Aorta (tissue), 5 donors: ENCODE measurements at places on chromosomes 12 and 14. TPM values are rescaled to one million over a fixed set of nuclear protein-coding genes. Genes with fewer than 3 reads are reported as not detected.

AKAP3 gene
- total RNA-seq: 1.4 TPM

FKBP3 gene
- 36.2 TPM for total RNA-seq

DNA sequence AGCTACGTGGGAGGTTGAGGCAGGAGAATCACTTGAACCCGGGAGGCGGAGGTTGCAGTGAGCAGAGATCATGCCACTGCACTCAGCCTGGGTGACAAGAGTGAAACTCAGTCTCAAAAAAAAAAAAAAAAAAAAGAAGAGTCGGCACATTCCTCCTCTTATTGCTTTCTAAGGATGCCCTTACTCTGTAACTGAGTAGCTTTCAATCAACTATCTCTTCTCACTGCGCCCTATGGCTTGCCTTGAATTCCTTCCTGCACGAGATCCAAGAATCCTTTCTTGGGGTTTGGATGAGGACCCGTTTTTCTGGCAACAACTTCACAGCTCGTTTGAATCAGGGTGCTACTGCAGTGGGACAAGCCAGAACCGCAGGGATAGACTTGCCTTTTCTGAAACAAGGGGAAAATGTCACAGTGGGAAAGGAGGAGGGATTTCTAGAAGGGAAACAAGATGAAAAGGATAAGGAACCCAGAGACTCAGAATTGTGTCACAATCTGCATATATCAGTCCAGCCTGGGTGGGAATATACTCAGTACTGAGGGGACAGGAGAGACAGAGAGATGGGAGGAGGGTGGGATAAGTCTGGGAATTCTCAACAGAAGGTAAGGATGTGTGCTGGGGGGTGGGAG, 16.1 kb upstream of the RND1 start:
- no peak for DNase-seq
- no peaks in the 10 kb centered on the region for H3K27me3 ChIP-seq
- H3K36me3 ChIP-seq: no peaks in the 10 kb centered on the region
- no peak overlapping the region for H3K27ac ChIP-seq
- H3K4me3 ChIP-seq: no peak overlapping the region
- no peaks in the 10 kb centered on the region for H3K4me1 ChIP-seq

- H3K36me3 ChIP-seq: no peaks in the 10 kb centered on the region
- DNase-seq: no peak
Measured at GRCh38 chr14:36520601-36521525, 831 bp upstream of the NKX2-1 start.

DNA sequence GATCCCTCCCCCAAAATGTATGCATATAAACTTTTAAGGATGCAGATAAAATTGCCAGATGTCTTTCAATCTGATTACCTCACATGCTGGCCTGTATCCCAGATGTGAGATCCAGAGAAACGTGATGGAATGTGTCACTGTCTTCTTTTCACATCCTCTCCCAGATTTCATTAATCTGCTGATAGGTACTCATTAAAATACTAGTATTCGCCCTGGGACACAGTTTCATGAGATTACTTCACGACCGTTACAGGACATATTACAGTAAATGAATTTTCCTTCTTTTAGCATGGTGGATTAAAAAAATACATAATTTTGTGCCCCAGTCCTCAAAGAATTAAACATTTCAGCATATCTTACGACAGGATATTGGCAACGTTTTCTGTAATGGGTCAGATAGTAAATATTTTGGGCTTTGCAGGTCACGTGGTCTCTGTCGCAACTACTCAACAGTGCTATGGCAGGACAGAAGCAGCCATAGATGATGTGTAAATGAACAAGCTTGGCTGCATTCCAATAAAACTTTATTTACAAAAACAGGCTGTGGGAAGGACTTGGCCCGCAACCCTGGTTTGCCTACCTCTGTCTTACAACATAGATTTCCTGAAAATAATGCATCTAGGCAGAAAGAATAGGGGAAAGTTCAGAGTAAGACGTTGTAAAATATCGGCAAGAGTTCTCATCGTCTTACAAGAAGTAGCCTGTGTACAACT, 156.0 kb upstream of the DIO3 start:
- H3K27me3 ChIP-seq: no peaks in the 10 kb centered on the region
- no peak overlapping the region for H3K27ac ChIP-seq
- no peaks in the 10 kb centered on the region for H3K36me3 ChIP-seq
- H3K4me3 ChIP-seq: no peak overlapping the region
- DNase-seq: no peak

EID3 gene
- total RNA-seq: 8.5 TPM

DNA sequence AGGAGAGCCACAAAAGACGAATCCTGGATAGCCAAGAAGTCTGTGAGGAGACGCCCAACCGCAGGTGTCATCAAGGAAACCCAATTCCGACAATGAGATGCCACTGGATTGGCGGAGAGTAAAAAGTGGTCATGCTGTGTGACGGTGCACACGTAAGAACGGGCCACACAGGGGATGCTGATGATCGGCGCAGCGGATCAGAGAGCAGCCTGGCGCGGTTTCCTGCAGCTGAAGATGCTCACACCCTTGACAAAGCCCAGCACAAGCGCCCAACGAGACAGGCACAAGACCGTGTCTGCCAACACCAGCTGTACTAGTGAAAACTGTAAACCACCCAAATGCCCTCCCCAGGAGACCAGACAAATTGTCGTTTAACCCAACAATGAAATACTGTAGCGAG, 55.8 kb downstream of the CCDC85C start:
- H3K4me3 ChIP-seq: no peak overlapping the region
- no peaks in the 10 kb centered on the region for H3K27me3 ChIP-seq
- H3K4me1 ChIP-seq: no peaks in the 10 kb centered on the region
- no peaks in the 10 kb centered on the region for H3K36me3 ChIP-seq

SLC7A8 gene
- 31.4 TPM for total RNA-seq

GRCh38 chr12:108589840-108590229, 8.0 kb downstream of the TMEM119 start:
- H3K27me3 ChIP-seq: no peaks in the 10 kb centered on the region
- H3K27ac ChIP-seq: no peak overlapping the region
- H3K36me3 ChIP-seq: no peaks in the 10 kb centered on the region

GRCh38 chr14:84963518-84963917, 566.4 kb upstream of the FLRT2 start:
- H3K4me3 ChIP-seq: no peak overlapping the region
- no peaks in the 10 kb centered on the region for H3K4me1 ChIP-seq
- no peaks in the 10 kb centered on the region for H3K27me3 ChIP-seq
- H3K36me3 ChIP-seq: no peaks in the 10 kb centered on the region
- DNase-seq: no peak

GRCh38 chr14:37864128-37864527, 268.7 kb downstream of the TTC6 start:
- peaks cover 2% of the 10 kb centered on the region for H3K27me3 ChIP-seq
- no peaks in the 10 kb centered on the region for H3K4me1 ChIP-seq
- no peak for DNase-seq
- H3K27ac ChIP-seq: no peak overlapping the region

GRCh38 chr12:58957298-58957697, 37.0 kb upstream of the LRIG3 start:
- no peak overlapping the region for H3K4me3 ChIP-seq
- no peak overlapping the region for H3K27ac ChIP-seq
- no peaks in the 10 kb centered on the region for H3K4me1 ChIP-seq
- H3K27me3 ChIP-seq: no peaks in the 10 kb centered on the region

NAB2 gene
- total RNA-seq: 31.6 TPM

- H3K27ac ChIP-seq: no peak overlapping the region
- no peak overlapping the region for H3K4me3 ChIP-seq
- H3K36me3 ChIP-seq: no peaks in the 10 kb centered on the region
- H3K4me1 ChIP-seq: no peaks in the 10 kb centered on the region
- H3K27me3 ChIP-seq: no peaks in the 10 kb centered on the region
- no peak for DNase-seq
Measured at GRCh38 chr12:10179776-10180181, 947 bp downstream of the TMEM52B start.

- no peaks in the 10 kb centered on the region for H3K4me1 ChIP-seq
- H3K4me3 ChIP-seq: no peak overlapping the region
- H3K27ac ChIP-seq: no peak overlapping the region
- no peaks in the 10 kb centered on the region for H3K27me3 ChIP-seq
- no peaks in the 10 kb centered on the region for H3K36me3 ChIP-seq
Measured at GRCh38 chr12:29640589-29641345, 143.0 kb downstream of the TMTC1 start.

DNA sequence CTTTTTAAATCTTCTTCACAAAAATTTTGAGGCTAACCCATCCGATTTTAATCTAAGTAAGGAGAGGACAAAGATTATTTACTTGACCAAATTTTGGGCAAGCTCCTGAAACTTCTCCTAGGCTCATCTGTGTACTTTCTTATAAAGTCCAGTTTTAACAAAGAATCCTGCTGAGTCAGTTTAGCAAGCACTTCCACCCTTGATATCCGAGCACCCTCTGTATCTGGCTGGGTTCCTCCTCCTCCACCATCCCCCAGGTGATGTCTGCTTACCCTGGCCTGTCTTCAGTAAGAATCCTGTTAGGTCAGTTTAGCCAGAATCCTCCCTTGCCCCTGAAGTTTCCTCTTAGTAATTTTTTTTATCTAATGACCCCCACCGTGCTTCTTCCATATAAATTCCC, 140.5 kb downstream of the PHLDA1 start:
- no peaks in the 10 kb centered on the region for H3K36me3 ChIP-seq
- no peak overlapping the region for H3K27ac ChIP-seq
- H3K4me1 ChIP-seq: no peaks in the 10 kb centered on the region
- H3K4me3 ChIP-seq: no peak overlapping the region
- no peaks in the 10 kb centered on the region for H3K27me3 ChIP-seq

- H3K4me3 ChIP-seq: no peak overlapping the region
- no peaks in the 10 kb centered on the region for H3K4me1 ChIP-seq
- H3K36me3 ChIP-seq: no peaks in the 10 kb centered on the region
- no peak overlapping the region for H3K27ac ChIP-seq
Measured at GRCh38 chr14:97267509-97267908, 470.3 kb downstream of the VRK1 start.

LRRK2 gene
- total RNA-seq: 23.3 TPM

PLBD1 gene
- total RNA-seq: 24.8 TPM

GRCh38 chr12:105954951-105955931, 183.5 kb downstream of the NUAK1 start:
- H3K4me1 ChIP-seq: peaks cover 7% of the 10 kb centered on the region
- H3K27ac ChIP-seq: peak overlapping the region; percentile 42
- H3K27me3 ChIP-seq: no peaks in the 10 kb centered on the region

HOXC6 gene
- 14.7 TPM for total RNA-seq

DNA sequence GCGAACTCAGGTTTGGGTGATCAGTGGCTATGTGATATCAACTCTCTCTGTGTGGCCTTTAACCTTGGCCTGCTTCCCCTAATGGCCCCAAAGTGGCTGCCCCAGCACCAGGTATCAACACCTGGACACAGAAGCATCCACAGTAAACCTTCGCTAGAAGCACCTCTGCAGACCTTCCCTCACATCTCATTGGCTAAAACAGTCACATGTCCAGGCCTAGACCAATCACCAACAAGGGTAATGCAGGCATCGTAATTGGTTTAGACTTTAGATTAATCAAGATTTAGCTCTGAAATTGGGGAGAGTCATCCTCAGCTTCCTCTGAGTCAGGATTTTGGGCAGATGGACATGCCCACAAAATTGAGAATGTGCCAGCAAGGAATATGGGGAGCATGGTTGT, 92.5 kb upstream of the MYL2 start:
- no peaks in the 10 kb centered on the region for H3K36me3 ChIP-seq
- DNase-seq: no peak
- H3K27ac ChIP-seq: no peak overlapping the region
- no peak overlapping the region for H3K4me3 ChIP-seq
- H3K4me1 ChIP-seq: no peaks in the 10 kb centered on the region
- H3K27me3 ChIP-seq: no peaks in the 10 kb centered on the region

ADGRD1 gene
- 59.2 TPM for total RNA-seq

- H3K27ac ChIP-seq: peak within 1 kb of the TSS; percentile 82
- peak; percentile 73 for DNase-seq
- H3K4me1 ChIP-seq: no peaks in the 10 kb centered on the region
- no peaks in the 10 kb centered on the region for H3K27me3 ChIP-seq
Measured at GRCh38 chr14:21098076-21098891, at the start of gene ZNF219. ZNF219 (minus strand) TSS chr14:21098655; CDS start chr14:21093591, 5,064 bp downstream.

GLI1 gene
- 15.5 TPM for total RNA-seq

DNA sequence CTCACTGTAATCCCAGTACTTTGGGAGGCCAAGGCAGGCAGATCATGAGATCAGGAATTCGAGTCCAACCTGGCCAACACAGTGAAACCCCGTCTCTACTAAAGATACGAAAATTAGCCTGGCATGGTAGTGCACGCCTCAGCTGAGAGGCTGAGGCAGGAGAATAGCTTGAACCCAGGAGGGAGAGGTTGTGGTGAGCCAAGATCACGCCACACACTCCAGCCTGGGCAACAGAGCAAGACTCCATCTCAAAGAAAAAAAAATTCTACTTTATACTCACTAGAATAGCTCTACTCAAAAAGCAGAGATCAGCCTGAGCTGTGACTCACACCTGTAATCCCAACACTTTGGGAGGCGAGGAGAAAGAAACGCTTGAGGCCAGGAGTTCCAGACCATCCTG, 17.1 kb downstream of the NUMB start:
- no peak for DNase-seq
- H3K4me1 ChIP-seq: no peaks in the 10 kb centered on the region
- no peak overlapping the region for H3K4me3 ChIP-seq

GRCh38 chr12:104673294-104673693, 216.5 kb downstream of the CHST11 start:
- no peaks in the 10 kb centered on the region for H3K27me3 ChIP-seq
- no peaks in the 10 kb centered on the region for H3K4me1 ChIP-seq
- no peaks in the 10 kb centered on the region for H3K36me3 ChIP-seq
- DNase-seq: no peak
- no peak overlapping the region for H3K4me3 ChIP-seq

HELB gene
- 2.5 TPM for total RNA-seq

DNA sequence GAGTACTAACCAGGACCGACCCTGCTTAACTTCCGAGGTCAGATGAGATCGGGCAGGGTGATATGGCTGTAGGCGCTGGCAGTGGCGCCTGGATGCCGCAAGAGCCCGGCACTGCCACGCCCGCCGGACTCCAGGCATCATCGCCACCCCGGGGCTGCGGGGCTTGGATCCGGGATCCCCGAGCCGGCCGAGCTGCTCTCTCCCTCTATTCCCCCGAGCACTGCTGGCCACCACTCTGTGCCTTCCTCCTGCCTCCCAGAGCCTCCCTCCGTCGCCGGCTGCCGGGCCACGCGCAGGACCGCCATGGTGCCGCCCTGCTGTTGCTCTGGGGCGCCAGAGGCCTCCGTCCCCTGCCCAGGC, 153.2 kb upstream of the ALG10B start:
- no peaks in the 10 kb centered on the region for H3K4me1 ChIP-seq
- no peak for DNase-seq
- no peak overlapping the region for H3K27ac ChIP-seq
- no peaks in the 10 kb centered on the region for H3K27me3 ChIP-seq
- H3K4me3 ChIP-seq: no peak overlapping the region

DNA sequence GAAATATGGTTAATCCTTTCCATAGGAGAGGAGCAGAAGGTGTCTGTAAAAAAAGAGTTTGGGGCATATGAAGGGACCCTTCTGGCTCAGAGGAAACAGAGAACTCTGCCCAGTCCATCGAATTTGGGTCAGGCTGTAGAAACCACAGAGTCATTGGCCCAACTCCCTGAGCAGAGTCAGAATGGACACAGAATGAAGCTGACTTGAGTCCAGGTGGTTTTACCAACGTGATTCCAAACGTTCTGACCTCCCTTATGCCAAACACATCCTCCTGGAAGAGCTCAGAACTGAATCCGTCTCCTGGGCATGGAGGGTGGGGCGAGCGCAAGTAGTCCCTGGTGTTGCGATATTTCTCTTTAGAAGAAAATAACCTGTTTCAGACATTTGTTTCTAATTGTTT, 138.8 kb downstream of the DAD1 start:
- H3K4me3 ChIP-seq: no peak overlapping the region
- no peaks in the 10 kb centered on the region for H3K27me3 ChIP-seq
- no peak overlapping the region for H3K27ac ChIP-seq
- DNase-seq: no peak
- no peaks in the 10 kb centered on the region for H3K36me3 ChIP-seq
